CD8-positive, alpha-beta T cell (primary cell): ENCODE measurements at places on chromosomes 3 and 15. TPM values are rescaled to one million over a fixed set of nuclear protein-coding genes. Genes with fewer than 3 reads are reported as not detected.

CASR gene
- total RNA-seq = not detected

MON1A gene
- total RNA-seq = 1.2 TPM

PLSCR2 gene
- not detected for total RNA-seq

HIGD1A gene
- 10.9 TPM for total RNA-seq

ARF4 gene
- 72.7 TPM for total RNA-seq

ISG20 gene
- 89.2 TPM for total RNA-seq

PDCD7 gene
- 21.7 TPM for total RNA-seq

- DNase-seq = no peak
Observed at GRCh38 chr15:57677204-57677603, 29.3 kb upstream of the POLR2M start.

GRCh38 chr3:149377408-149378364, at the start of gene TM4SF1:
Gene TM4SF1, minus strand, starts transcription at chr3:149377649. Its CDS starts 102 bp downstream, at chr3:149377547.
- no peak for DNase-seq

GRCh38 chr3:17544632-17545031, 197.8 kb downstream of the TBC1D5 start:
- DNase-seq = no peak

- DNase-seq = no peak
Observed at GRCh38 chr3:104878395-104878794, 488.3 kb upstream of the ALCAM start.

- DNase-seq = no peak
Observed at GRCh38 chr3:120145542-120146285, 51.5 kb upstream of the GSK3B start.

DNA sequence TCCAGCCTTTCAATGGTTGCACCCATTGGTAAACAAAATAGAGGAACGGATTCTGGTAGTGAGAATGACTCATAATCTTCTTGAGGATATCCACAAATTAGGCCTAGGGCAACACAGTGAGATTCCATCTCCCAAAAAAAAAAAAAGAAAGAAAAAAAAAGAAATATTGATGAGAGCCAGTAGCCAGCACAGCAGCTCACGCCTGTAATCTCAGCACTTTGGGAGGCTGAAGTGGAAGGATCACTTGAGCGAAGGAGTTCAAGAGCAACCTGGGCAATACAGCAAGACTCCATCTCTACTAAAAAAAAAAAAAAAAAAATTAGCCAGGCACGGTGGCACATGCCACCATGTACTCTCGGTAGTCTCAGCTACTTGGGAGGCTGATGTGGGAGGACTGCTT, 51.9 kb downstream of the DENND4A start:
- DNase-seq = no peak

- no peak for DNase-seq
Observed at GRCh38 chr3:58577269-58577821, at the start of gene FAM107A. Gene FAM107A, minus strand, starts transcription at chr3:58577391. Its CDS starts 7,531 bp downstream, at chr3:58569860.

GRCh38 chr3:170414202-170414663, 4.4 kb upstream of the CLDN11 start:
- peak; percentile 64 for DNase-seq

DNA sequence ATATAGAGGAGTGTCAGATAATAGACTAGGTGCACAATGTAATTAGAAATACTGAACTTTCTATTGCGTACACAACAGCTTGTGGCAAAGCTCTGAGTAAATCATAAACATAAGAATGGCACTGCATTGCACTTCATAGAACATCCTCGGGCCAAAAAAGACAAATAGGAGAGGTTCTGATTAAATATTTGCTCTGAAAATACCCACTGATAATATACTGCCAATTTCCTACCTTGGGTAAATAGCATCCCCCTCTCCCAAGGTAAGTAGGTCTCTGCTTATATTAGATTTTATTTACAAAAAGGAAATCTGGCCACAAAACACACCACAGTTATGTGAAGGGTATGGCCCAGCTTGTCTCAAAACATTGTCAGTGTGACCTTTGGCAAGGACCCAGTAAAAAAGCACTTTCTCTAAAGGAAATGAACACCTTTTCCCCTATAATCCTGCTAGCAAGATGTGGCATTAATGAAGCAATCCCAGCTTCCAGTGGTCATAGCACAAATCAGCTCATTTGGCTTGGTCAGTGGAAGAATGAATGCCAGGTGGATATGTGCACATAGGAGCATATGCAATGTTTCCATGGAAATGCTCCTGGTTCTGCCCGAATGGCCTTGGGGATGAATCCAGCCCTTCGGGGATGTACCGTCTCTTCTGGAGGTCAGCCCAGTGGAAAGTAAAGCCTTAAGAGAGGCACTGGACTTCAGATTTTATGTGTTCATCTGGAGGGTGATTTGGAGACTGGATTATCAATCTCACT, 315.9 kb downstream of the LSAMP start:
- no peak for DNase-seq

- DNase-seq = no peak
Observed at GRCh38 chr3:83928391-83928790, 1030.4 kb upstream of the CADM2 start.

- DNase-seq = no peak
Observed at GRCh38 chr3:42216302-42216701, 49.7 kb downstream of the CCK start.

GRCh38 chr3:149871855-149872254, 58.8 kb downstream of the RNF13 start:
- DNase-seq = no peak

- DNase-seq = no peak
Observed at GRCh38 chr15:49137861-49138260, 17.5 kb downstream of the COPS2 start.

GRCh38 chr15:74598126-74598842, 17.4 kb upstream of the CLK3 start:
- peak; percentile 79 for DNase-seq

DNA sequence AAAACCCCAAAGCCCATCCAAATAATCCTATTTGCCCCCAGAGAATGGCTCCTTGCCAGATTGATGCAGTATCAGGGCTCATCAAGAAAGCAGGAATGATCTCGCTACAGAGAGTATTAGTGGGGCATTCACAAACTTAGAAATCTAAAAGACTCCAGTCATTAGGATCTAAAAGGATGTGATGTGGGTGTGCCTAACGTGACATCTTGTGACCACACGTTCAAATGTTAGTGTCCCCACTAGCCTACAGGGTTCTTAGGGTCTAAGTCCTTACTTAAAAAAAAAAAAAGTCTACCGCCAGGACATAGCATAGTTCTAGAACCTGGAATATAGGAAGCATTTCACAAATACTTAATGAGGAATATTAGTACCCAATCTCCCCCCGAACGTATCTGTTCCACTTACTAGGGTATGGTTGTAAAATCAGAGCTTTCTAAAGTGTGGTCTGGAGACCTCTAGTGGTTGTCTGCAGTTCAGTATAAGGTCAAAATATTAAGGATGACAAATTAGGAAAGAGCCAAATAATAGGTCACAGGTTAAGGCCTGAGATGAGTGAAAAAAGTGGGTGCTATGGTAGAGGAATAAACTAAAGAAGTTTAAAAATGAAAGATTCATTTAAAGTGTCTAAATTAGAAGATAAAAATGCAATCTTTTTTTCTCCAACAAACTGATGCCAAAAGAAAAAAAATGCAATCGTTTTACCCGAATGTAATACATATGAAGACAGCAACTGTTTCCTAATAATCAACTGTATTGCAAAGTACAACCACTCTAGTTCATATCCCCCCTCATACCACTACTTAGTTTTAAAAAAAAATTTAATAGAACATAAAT, 4.2 kb upstream of the CHRM5 start:
- no peak for DNase-seq

GRCh38 chr15:70342554-70343548, 245.1 kb upstream of the TLE3 start:
- DNase-seq = no peak

DNA sequence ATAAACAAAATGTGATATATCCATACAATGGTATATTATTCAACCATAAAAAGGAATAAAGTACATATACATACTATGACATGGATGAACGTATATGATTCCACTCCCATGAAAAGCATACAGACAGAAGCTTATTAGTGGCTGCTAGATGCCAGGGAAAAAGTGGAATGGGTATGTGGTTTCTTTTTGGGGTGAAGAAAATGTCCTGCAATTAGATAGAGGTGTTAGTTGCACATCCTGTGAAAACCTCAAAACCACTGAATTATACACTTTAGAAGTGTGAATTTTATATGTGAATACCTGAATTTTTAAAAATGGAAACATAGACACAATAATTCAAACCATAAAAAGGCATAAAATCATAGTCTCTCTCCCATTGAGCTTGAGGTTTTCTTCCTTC, 11.2 kb downstream of the DENND6A start:
- no peak for DNase-seq
